ENCODE measurements at places on chromosomes 2 and 18. TPM values are rescaled to one million over a fixed set of nuclear protein-coding genes. Genes with fewer than 3 reads are reported as not detected.

Gene ZNF142
- 29.2 TPM for total RNA-seq

Gene ZSWIM2
- total RNA-seq, result not detected

Gene MC5R
- total RNA-seq, result not detected

Gene SLC5A7
- not detected for total RNA-seq

Gene CYP27C1
- total RNA-seq, result not detected

Gene ERBB4
- total RNA-seq, result 0.10 TPM

Gene SNTG2
- not detected for total RNA-seq

Gene KLHL14
- total RNA-seq, result not detected

Gene CCDC121
- total RNA-seq, result 2.1 TPM

Gene TUBB8B
- 0.57 TPM for total RNA-seq

Gene LRRC30
- not detected for total RNA-seq

Gene B3GNT2
- total RNA-seq, result 21.5 TPM

Gene CHRNA1
- not detected for total RNA-seq

Gene TCF23
- total RNA-seq, result not detected

Gene CASP10
- 2.6 TPM for total RNA-seq

Gene PIEZO2
- 0.34 TPM for total RNA-seq
